ENCODE measurements at places on chromosomes 1 and 21.

DNA sequence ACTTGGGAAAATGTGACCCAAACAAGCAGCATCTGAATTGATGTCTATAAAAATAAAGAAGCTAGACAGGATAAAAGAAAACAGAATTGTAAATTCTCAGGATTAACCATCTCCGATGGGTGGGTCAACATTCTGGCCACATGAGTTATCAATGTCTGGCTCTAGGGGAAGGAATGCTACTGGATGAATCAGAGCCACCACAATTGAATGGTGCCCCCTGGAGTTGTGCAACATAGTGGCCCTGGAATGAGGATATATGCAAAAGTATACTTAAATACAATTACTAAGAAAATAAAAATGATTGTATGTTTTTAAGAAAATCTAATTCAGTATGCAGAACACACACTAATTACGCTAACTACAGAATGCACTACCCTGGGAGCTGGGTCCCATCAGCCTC is 185.6 kb downstream of the TGFBR3 start:
- no peak for DNase-seq

- no peak for DNase-seq
These were observed 17.8 kb upstream of the POU3F1 start for GRCh38 chr1:38064197-38064903.

- DNase-seq: peak; percentile 94
These were observed 6.7 kb upstream of the FAM167B start for GRCh38 chr1:32240140-32240951.

DNA sequence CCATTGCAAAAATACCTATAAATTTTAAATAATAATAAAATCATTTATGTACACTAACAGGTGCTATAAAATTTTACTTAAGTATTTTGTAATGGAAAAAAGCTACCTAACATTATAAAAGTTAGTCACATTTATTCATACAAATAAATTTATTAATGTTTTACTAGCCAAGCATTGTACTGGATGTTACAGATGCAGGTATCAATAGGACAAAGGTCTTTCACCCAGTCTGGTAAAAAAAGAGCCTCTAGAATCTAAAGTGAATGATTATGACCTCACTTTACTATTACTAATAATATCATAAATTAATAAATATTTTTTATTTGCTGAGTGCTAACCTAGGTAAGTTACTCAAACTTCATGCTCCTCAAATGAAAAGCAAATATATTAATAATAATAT is 170.6 kb downstream of the KCNT2 start:
- DNase-seq: no peak

- DNase-seq: no peak
These were observed 3.2 kb downstream of the NOS1AP start for GRCh38 chr1:162072740-162073139.

DNA sequence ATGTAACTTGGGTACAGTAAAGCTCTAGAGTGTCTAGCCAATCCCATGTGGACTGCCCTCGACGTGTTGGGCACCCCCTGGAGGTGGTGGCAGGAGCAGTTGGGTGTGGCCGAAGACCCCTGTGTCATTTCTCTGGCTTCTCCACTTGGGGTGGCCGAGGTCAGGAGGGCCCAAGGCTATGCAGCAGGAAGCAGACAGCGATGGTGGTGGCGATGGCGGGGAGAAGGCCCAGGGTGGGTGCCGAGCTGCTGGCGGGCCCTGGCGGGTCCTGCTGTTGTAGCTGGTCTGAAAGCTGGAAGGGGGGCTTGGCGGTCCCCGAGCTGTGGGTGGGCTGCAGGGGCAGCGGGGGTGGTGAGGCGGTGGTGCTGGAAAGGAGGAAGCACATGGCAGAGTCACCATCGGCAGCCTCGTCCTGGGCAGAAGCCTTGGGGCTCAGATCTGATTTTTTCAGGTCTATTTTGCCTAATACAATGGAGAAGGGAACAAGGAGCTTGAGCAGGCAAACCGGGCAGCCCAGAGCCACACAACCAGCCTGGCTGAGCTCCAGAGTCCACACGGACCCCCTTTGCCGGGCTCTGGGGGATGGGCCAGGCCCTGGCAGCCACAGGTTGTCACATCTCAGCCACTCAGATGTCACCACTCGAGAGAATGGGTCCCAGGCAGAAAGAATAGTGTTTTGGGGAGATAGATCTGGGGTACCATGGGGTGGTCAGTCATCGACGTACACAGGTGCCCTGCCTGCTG is 231.3 kb downstream of the TRABD2B start:
- no peak for DNase-seq

DNA sequence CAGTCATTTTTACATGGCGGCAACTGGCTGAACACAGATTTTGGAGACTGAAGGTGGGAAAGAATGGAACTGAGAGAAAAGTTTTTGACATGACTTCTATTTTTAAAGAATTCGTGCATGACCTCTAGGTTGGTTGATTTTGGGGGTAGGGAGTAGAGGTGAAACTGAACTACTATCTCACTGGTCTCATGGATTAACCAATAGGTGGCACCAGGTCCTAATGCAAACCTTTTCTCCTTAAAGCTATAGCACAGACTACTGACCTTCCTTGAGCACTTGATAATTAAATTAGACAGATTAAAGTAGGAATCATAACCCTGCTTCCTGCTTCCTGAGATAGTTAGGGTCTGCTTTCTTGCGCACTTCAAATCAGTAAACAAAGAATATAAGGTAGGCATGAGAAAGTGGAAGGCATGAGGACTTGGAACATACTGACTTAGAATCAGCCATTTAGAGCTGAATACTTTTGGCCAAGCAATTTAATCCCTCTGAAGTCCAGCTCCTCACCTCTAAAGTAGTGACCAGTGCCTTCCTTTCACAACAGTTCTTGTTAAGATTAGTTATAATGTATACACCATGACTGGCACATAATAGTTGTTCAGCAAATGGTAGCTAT is 206.0 kb downstream of the CENPF start:
- DNase-seq: no peak

- DNase-seq: no peak
These were observed 274.8 kb upstream of the KAZN start for GRCh38 chr1:14323568-14324247.

DNA sequence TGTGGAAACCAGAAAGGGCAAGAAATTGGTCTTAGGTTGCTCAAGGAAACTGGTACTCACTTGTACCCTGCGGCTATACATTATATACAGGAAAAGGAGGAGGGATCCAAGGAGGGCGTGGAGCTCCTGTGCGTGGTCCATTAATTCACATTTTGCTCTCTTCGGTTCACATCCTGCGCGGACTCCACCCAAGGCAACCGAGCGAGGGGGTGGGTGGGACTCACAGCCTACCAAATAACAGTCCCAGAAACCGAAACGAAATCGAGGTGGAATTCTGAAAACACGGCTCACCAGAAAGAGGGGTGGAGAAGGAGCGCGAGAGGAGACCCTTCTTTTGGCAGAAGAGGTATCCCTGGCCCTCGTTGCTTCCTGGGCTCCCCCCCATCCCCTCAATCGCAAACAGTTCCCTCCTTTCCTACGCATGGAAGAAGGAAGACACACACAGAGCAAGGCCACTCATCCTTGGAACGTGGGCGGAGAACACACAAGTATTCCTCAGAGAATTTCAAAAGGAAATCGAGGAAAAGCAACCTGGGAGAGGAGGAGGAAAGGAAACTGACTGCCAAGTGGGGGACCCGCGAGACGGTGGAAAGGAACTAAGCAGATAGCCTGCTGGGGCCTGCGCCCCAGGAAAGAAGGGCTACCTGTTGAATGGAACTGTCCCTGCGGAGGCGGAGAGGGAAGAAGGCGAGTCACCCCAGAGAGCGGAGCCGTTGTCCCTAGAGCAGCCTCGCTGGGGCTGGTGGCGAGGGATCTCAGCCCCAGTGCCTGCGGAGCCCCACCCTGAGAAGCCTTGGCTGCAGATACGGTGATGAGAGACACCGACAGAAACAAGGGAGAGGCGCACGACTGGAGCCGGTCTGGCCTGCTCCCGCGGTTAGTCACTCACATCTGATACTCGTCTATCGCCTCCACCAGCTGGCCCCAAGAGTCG is 705 bp downstream of the AIDA start:
- DNase-seq: peak; percentile 74
